NCI-H2171 (cell line): ENCODE measurements at places on chromosomes 2 and 18.
A peak's percentile ranks its signal among the peaks of the same experiment; 100 is the strongest.

DNA sequence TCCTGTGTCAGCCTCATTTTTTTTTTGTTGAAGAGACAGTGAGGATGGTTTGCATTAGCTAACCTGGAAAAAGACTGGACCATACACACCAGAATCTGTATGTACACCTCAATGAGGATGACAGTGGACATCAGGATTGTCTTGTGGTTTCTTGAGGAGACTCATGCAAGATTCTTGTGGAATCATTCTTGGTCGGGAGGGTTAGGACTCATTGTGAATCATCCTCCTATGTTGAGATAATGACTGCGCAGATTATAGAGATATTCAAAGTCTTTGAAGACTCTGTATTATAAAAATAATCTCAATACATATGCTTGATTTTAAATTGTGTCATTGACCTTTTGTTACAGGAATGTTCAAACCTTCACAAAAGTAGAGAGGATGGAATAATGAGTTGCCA lies 49.1 kb upstream of the DOCK10 start:
- DNase-seq: no peak

- DNase-seq: no peak
Observed at GRCh38 chr18:61637905-61638595, 254.8 kb downstream of the RNF152 start.

DNA sequence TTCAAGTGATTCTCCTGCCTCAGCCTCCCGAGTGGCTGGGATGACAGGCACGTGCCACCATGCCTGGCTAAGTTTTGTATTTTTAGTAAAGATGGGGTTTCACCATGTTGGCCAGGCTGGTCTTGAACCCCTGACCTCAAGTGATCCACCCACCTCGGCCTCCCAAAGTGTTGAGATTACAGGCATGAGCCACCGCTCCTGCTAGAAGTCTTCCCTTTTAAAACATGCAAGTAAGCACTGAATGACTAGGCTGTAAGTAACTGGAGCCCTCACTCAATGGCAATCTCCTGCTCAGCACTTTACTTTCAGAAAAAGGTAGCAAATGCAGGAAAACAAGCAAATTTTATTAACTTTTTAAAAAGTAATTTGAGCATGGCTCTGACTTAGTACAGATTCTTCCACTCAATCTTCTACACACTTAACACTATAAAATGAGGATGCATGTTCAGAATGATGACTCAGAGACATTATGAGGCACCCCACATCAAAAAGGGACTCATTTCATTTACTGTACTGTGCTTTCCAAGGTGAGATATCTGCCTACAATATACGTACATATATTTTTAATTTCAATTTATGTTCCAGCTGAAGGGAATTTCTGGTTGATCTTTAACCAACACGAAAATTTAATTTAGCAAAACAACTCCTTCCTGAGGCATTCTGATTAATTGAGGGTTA lies 6.6 kb upstream of the NCK2 start:
- no peak for DNase-seq

DNA sequence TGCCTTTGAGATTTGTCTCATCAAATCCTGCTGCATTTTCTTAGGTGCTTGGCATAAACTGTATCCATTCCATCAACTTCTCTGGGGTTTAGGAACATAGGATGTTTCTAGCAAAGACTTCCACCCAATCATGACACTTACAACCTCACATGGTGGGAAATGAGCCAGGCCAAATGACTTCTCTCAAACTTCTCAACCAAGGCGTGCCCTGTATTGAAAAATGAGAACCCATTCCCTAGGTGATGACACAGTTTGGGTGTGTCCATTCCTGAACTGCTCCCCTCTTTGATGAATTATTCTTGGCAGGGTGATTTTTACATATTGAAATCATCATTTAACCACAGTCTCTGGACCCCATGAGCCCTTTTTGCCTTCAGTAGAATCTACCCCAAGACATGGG lies 161.1 kb downstream of the EN1 start:
- DNase-seq: no peak

- DNase-seq: peak; percentile 69
Observed at GRCh38 chr18:79988451-79989194, at the start of gene TXNL4A. Gene TXNL4A, minus strand, starts transcription at chr18:79988563. Its CDS starts 171 bp downstream, at chr18:79988392.

- no peak for DNase-seq
Observed at GRCh38 chr2:145137901-145138300, 618.0 kb upstream of the ZEB2 start.

- DNase-seq: no peak
Observed at GRCh38 chr2:198961547-198961946, 496.2 kb downstream of the SATB2 start.

GRCh38 chr18:31057917-31058316 lies 15.4 kb upstream of the DSC3 start:
- no peak for DNase-seq

GRCh38 chr2:191415101-191415500 lies 169.9 kb downstream of the MYO1B start:
- DNase-seq: no peak

- DNase-seq: no peak
Observed at GRCh38 chr2:30583204-30583749, 136.2 kb downstream of the LCLAT1 start.

DNA sequence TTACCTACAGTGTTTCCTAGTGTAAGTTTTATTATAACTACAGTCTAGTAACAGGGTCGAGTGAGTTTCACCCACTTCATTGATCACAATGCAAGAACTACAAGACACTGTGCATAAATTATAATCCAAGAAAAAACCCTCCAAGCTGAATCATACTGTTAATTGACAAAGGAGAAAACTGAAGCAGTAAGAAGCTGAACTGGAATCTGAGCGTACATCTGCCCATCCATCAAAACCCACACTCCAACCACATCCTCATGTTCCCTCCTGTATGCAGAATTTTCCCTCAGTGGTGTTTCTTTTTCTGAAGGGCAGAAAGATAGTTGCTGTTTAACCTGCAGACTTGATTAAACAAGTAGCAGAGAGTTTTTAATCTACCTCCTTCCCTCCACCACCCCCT lies 49.5 kb upstream of the KIDINS220 start:
- no peak for DNase-seq

GRCh38 chr2:190979906-190980629 lies 33.9 kb downstream of the STAT1 start:
- no peak for DNase-seq

- no peak for DNase-seq
Observed at GRCh38 chr18:73232933-73233332, 365.1 kb upstream of the NETO1 start.

GRCh38 chr18:48806551-48807261 lies 144.1 kb downstream of the SMAD7 start:
- no peak for DNase-seq

DNA sequence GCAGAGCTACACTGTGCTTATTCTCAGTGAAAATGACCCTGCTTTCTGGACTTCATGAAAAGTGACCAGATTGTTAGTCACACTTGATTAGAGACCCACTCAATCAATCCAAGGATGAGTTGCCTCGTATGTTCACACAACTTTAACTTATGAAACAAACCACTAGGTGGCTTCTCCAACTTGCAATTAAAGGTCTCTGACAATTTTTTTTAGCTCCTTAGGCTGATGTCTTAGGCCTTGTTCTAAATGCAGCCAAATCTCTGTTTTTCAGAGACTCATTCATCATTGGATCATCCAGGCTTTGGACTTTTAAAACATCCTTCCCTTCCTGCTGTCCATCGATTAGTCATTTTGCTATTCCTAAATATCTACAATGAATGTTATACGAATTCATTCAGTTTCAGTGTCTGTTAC lies 63.4 kb downstream of the MREG start:
- DNase-seq: peak; percentile 30

- DNase-seq: no peak
Observed at GRCh38 chr2:135190799-135191198, 138.7 kb downstream of the RAB3GAP1 start.

GRCh38 chr18:43970656-43971055 lies 693.4 kb upstream of the SYT4 start:
- DNase-seq: no peak

DNA sequence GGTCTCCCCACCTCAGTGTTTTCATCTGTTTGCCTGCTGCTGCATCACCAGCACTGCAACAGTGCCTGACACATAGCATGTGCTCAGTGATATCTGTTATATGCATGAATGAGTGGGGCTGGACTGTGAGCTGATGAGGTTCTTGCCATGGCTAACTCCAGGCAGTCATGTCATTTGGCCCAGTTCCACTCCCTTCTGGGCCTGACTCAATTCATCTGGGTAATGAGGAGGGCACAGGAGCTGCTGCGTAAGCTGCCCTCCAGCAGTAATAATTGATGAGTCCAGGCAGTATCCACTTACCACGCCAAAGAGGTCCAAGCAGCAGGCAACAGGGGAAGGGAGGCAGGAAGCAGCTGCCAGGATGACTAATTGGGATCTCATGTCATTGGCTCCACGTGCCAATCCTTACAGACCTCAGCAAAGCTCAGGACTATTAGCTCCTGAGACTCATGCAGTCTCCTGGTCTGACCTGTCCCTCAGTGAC lies 34.1 kb upstream of the MAT2A start:
- DNase-seq: peak; percentile 32

- DNase-seq: no peak
Observed at GRCh38 chr2:23200787-23201114, 184.2 kb upstream of the KLHL29 start.

DNA sequence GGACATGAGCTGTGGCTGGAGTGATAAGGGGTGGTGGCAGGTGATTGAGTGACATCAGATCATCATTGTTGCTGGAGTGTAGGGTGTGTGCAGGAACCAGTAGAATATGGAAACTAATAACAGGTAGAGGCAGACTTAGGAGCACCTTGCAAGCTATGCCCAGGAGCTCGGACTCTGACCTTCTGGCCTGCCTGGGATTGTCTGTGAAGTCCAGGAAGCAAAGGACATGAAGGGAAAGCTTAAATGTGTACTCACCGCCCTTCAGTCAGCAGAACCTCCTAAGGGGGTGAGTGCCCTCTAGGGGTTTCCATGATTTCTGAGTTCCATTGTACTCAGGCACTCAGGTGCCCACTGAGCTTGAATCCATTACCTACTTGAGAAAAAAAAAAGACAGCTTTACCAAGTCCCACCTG lies 104.2 kb downstream of the CRIM1 start:
- DNase-seq: no peak

GRCh38 chr18:23200756-23201155 lies 65.5 kb downstream of the CABLES1 start:
- no peak for DNase-seq

DNA sequence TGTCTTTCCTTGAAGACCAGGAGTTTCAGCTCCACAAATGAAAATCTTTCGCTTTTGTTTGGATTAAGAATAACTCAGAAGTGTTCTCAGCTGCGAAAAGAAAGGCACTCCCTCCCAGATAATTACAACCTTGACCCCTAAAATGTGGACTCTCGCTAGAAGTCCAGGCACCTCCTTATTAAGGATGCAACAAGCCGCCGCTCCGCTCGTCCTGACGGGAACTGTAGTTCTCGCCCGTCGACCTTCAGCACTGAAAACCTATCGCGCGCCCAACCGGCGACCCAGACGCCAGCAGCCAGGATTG lies 559 bp downstream of the IMMT start:
- DNase-seq: peak; percentile 92

DNA sequence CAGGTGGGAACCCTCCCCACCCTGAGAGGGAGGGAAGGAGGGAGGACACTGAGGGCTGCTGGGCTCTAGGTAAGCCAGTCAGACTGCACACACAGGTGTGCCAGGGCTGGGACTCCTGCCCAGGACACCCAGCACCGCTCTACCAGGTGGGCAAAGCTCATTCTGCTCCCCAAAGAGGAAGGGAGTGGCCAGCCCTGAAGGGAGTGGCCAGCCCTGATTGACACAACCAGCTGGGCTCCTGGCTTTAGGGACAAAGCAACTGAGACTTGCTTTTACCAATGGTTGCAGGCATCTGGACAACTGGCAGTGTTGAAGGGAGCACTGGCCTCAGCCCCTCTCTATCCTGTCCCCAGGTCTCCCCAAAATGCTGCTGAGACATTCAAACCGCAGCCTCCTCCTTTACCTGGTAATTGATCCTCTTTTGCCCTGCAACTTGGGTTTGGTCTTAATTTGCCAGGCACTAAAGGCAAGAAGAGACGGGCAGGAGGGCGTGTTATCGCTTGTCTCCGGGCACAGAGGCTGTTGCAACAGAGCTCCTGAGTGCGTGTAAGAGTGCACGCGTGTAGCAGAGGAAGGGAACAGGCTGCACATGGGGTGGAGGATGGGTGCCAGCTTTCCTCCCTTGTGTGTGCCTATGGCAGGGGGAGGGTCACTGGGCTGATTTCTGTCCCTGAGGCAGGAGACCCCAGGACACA lies 14.5 kb upstream of the FOSL2 start:
- DNase-seq: peak; percentile 48

DNA sequence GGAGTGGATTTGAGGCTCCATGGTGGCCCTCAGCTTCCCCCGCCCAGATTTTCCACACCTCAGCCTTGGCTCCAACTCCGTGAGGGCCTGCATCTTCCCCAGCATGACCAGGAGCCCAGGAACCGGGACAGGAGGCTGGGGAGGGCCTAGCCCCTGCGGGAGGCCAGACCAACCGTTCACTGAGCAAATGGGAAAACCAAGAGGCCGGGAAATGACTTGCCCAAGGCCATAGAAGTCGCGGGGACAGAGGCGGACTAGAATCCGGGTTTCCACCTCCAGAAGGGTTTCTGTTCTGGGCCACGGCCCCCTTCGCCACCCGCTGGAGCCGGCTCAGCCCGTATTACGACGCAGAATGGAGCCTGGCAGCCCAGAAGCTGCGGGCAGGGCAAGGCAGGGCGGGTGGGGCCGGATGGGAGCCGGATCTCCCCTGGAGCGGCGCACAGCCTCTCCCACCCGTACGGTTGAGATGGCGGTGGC lies 7.9 kb upstream of the CRYBA2 start:
- DNase-seq: no peak

- DNase-seq: no peak
Observed at GRCh38 chr2:130776550-130776949, 21.2 kb downstream of the AMER3 start.

DNA sequence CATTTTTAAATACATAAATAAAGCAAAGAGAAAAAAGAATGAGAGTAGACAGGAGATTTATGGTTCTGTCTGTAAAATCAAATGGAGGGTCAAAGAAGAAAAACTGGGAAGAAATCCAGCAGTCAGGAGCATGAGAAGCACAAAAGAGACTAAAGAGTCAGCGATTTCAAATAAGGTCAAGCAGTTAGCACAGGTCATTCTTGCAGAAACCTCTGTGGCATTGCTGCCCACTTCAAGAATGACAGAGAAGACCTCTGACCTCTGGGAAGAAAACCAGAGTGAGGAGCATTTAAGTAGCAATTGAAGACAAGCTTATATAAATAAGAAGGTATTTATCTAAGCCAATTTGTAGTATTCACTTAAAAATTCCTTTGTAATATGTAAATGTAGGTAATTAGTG lies 172.0 kb upstream of the SPOPL start:
- no peak for DNase-seq

GRCh38 chr2:231521-232185 lies 32.2 kb downstream of the SH3YL1 start:
- no peak for DNase-seq

GRCh38 chr18:22558945-22559385 lies 141.2 kb upstream of the CTAGE1 start:
- DNase-seq: no peak

GRCh38 chr2:99088017-99088416 lies 53.5 kb upstream of the C2orf15 start:
- DNase-seq: no peak
